ENCODE measurements at places on chromosomes 1 and 21.

- DNase-seq = peak; percentile 77
Observed at GRCh38 chr1:21042929-21043605, 133.6 kb downstream of the EIF4G3 start.

DNA sequence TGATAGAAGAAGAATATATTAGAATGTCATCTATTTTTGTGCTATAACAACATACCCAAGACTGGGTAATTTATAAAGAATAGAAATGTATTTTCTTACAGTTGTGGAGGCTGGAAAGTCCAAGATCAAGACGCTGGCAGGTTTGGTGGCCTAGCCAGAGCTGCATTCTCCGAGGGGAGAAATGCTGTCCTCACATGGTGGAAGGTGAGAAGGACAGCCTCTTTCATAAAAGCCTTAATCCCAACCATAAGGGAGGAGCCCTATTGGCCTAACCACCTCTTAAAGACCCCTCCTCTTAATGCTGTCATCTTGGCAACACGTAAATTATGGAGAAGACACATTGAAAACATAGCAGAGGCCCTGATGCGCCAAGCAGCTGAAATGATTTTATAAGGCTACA is 60.1 kb upstream of the KAZN start:
- DNase-seq = no peak

DNA sequence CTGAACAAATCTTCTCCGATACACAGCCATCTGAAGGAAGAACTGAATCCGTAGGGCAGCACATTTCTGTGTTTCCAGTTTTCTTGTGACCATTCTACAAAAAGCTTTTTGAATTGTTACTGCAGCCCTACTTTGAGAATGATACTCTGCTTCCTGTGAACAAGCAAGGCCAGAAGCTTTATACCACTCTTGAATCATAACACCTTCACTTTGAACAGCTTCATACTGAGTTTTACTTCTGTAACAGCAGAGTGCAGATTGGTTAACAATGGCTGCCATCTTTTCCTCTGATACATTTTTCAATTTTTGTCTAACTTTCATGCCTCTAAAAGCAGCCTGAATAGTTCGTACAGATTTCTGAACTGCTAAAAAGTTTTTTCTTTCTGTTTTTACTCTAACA is 33.6 kb upstream of the F13B start:
- no peak for DNase-seq

DNA sequence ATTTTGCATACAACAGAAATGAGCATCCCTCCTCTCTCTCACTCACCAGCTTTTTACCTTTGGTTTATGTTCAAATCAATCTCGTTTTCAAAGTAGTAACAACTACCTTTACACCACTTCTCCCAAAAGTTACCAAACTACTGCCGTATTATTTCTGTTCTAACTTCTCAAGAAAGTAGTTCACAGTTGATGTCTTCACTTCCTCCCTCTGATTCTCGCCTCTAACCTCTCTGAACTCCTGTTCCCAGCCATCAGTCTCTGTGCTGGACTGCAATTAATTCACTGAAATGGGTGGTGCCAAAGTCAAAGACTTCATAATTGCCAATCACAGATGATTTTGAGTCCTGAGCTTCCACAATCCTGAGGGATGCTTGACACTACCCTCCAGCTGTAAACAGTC is 54.0 kb downstream of the ZNF281 start:
- no peak for DNase-seq

DNA sequence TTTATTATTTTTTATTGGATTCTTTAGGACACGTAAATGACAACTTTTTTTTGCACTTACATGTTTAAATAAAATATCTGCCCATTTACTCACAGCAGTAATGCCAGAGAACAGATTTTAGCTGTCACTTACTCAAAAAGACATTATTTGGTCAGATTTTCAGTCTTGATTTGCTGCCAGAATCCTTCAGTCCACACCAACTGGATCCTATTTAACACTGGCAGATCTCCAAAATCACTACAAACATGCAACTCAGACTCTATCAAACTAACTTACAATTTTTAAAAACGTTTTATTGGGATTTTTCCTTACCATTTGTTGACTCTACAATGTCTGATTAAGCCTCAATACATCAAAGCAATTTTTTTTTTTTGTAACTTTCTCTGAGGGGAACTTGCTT is 11.1 kb downstream of the ATP6V1G3 start:
- DNase-seq = peak; percentile 81

- peak; percentile 34 for DNase-seq
Observed at GRCh38 chr1:26417111-26417759, 6.6 kb downstream of the LIN28A start.
